ENCODE measurements at places on chromosomes 3 and 15. TPM values are rescaled to one million over a fixed set of nuclear protein-coding genes. Genes with fewer than 3 reads are reported as not detected.

Gene SLC24A5
- 0.20 TPM for total RNA-seq

Gene CATSPER2
- 18.6 TPM for total RNA-seq

Gene FAM107A
- 305 TPM for total RNA-seq

Gene SPATA12
- total RNA-seq = not detected

DNA sequence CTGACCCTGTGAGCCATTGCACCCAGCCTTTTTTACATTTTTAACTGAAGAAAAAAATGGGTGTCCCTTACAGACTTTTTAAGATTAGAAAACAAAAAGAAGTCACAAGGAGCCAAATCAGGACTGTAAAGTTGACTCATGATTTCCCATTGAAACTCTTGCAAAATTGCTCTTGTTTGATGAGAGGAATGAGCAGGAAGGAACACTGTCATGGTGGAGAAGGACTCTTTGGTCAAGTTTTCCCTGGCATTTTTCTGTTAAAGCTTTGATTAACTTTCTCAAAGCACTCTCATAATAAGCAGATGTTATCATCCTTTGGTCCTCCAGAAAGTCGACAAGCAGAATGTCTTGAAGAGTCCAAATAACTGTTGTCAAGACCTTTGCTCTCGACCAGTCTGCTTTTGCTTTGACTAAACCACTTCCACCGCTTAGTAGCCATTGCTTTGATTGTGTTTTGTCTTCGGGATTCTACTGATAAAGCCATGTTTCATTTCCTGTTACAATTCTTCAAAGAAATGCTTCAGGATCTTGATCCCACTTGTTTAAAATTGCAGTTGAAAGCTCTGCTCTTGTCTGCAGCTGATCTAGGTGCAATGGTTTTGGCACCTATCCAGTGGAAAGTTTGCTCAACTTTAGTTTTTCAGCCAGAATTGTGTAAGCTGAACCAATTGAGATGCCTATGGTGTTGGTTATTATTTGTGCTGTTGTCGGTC, 369.4 kb downstream of the MAGI1 start:
- DNase-seq = no peak

GRCh38 chr3:69105320-69105719, 17.1 kb downstream of the LMOD3 start:
- no peak for DNase-seq

GRCh38 chr15:63391669-63392360, 10.2 kb upstream of the CA12 start:
- DNase-seq = no peak

DNA sequence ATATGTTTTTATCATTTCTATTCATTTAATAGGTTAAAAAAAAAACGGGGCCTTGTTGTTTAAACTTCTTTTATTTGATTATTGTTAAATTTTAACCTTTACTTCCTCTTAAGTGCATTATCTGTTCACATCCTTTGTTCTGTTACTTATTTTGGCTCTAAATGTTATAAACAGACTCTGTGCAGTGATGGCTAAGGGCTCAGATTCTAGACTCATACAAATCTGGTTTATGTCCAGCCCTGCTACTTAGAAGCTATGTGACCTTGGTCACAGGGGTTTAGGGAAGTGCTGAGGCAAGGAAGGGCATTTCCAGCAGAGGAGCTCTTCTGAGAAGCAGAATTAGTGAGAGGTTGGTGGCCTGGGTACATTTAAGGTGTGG, 55.3 kb upstream of the VILL start:
- DNase-seq = no peak

GRCh38 chr15:64884679-64885078, 27.0 kb upstream of the ANKDD1A start:
- no peak for DNase-seq

DNA sequence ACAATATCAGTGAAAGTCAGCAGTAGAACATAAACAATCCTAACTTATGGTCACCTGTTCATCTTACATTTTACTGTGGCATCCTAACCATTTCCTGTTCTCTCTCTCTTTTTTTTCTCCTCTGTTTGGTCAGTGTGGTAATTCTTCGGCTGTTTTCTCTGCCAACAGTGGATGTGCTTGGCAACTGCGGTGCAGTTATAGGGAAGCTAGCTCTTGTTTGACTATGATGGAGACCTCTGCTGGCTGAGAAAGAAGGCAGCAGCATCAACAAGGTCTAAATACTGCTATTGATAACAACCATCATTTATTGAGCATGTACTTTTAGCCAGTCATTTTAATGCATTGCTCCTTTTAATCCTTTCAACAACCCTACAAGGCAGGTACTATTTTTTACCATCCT, 723 bp upstream of the DRD3 start:
- DNase-seq = no peak
